ENCODE measurements at places on chromosomes 7 and 10.

- no peak for DNase-seq
These were observed 101.1 kb downstream of the PTPRE start for GRCh38 chr10:128007971-128008370.

DNA sequence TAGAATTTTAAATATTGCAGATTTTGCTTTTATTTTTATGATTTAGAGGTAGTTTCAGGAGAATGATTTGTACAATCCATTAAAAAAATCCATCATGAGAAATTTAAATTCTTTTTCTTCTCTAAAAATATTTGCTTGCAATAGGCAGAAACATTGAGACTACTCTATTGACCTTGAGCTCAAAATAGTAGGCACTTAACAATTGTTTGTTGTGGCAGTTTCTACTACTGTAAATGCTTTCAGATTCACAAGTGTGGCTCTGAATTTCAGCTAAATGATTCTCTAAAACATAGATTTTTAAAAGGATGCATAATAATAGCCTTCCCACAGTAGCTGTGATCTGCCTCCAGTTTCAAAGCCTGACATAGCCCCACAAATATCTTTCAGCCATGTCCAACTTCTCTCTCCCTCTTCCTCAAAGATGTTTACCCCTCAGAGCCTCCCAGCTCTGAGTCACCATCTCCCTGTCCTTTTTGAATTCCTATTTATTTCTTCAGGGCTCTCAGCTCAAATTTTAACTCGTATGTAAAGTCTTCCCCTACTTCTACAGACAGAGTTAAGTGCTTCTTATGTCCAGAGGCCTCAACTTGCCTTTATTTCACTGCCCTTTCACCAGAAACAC lies 160.5 kb downstream of the AOAH start:
- no peak for DNase-seq

- no peak for DNase-seq
These were observed 9.3 kb downstream of the YKT6 start for GRCh38 chr7:44210107-44210506.

- DNase-seq: no peak
These were observed 132.3 kb upstream of the MKI67 start for GRCh38 chr10:128258421-128258976.

GRCh38 chr10:103265717-103266329 lies 11.1 kb upstream of the INA start:
- DNase-seq: no peak

- DNase-seq: no peak
These were observed 105.0 kb downstream of the SH2D4B start for GRCh38 chr10:80642661-80643060.

DNA sequence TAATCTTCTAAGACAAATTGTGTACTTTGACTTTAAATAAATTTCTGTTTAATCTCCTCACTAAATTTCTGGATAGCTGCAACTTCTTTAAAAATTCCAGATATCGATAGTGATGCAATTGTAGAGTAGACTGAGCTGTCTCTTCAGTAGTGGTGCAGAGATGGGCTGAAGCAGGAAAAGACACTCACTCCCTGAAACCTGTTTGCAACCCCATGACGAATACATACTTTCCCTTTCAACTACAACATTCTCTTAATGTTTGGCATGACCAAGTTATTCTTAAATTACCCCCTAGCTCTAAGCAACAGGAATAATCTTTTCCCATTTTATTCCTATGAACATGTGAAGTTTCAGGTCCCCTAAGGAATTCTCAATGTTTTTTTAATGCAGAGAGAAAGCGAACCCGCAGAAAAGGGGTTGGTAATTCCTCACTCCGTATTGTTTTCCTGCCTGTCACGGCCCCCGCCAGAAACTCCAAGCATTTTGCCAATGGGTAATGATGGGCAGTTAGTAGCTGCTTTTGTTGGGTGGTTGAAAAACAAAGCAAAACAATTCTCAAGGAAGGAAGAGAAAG lies 1.3 kb downstream of the THSD7A start:
- no peak for DNase-seq

DNA sequence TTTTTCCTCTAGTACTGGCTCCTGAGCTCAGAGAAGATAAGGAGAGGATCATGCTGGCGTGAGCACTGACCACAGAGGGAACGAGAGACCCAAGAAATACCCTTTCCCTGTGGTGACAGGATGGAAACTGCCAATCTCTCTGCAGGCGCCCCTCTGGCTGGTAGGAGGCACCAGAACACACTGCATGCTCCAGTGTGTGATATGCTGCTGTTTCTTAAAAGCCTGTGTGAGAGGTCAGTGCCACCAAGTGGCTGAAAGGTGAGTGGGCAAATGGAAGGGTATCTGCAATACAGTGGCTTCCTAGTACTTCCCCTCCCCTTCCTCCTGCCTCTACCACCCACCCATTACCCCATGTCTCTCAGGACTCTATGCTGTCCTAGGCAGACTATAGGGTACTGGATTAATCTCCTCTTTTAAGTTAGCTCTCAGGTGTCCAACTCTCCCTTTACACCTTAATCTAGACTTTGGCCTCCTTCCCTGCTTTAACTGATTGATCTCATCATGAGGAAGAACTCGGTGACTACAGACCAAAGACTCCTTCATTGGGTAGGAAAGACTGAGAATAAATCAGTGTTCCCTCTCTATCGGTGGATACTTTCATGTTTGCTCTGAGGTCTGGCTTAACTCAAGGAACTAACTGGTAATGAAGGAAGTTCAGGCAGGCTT lies 283.6 kb downstream of the ADRA2A start:
- DNase-seq: no peak

DNA sequence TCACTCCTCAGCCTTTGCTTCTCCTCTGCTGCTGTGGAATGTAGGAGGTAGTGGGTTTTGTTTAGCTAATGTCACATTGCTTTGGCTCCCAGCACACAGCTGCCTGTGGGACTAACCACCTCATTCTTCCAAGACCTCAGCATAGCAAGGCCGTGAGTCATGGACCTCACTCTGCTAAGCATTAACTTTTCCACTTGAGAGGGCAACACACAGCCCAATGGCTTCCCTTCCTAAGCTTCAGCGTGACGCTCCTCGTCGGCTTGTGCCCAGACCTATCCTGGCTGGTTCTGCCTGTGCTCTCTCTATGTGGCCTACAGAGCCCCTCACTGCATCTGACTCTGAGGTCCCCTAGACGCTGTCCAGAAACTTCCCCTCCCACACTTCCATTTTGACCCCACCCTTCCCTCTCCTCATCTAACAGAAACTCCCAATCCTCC lies 23.3 kb downstream of the MYOF start:
- no peak for DNase-seq

- no peak for DNase-seq
These were observed 5.3 kb downstream of the PSAP start for GRCh38 chr10:71845410-71846405.

GRCh38 chr7:19701471-19701870 lies 7.4 kb downstream of the POLR1F start:
- no peak for DNase-seq

GRCh38 chr10:5761220-5761619 lies 52.0 kb downstream of the GDI2 start:
- no peak for DNase-seq

GRCh38 chr10:11424456-11425295 lies 186.8 kb downstream of the USP6NL start:
- no peak for DNase-seq

DNA sequence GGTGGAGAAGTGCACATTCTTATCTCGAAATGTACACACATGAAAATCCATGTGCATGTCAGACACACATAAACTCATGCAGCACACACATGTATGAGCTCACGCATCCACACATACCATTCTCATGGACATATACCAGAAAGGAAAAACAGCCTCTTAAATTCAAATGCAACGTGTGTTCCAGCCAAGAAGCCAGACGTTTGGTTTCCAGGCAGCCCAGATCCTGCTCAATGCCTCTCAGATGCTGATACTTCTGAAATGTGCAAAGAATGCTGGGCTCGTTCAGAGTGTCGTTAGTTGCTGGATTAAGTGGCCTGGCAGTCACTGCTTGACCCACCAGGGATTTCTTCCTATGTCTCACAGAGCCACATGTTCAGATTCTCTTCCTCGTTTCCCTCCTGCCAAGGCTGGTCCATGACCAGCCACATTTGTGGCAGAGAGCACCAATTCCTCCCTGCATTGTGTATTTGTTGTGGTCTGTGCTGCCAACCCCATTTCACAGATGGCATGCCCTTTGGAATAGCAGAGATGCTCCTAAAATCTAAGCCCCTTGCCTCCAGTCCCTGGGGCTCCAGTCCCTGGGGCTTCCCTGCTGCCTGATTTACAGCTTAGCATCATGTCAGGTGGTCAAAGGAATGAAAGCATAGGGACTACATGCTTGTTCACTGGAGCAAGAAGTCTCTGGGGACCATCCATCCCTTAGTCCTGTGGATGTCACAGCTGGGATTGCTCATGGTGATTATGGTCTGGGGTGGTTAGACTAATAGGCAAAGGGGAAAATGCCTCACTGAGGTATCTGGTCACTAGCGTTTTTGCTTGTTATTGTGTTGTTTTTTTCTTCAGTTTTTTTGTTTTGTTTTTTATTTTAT lies 426.6 kb downstream of the PLXNA4 start:
- no peak for DNase-seq
